Small intestine (tissue), 16 donors: ENCODE measurements at places on chromosomes 4 and X. TPM values are rescaled to one million over a fixed set of nuclear protein-coding genes. Genes with fewer than 3 reads are reported as not detected.

GRCh38 chr4:184357165-184357564, 117.2 kb downstream of the IRF2 start:
- DNase-seq = no peak
- H3K27me3 ChIP-seq = no peaks in the 10 kb centered on the region
- no peak overlapping the region for H3K27ac ChIP-seq
- no peaks in the 10 kb centered on the region for H3K36me3 ChIP-seq

- no peaks in the 10 kb centered on the region for H3K27me3 ChIP-seq
- DNase-seq = no peak
- H3K4me1 ChIP-seq = peaks cover 2% of the 10 kb centered on the region
- no peak overlapping the region for H3K27ac ChIP-seq
Measured at GRCh38 chr4:123361195-123361861, 35.3 kb upstream of the SPRY1 start.

DNA sequence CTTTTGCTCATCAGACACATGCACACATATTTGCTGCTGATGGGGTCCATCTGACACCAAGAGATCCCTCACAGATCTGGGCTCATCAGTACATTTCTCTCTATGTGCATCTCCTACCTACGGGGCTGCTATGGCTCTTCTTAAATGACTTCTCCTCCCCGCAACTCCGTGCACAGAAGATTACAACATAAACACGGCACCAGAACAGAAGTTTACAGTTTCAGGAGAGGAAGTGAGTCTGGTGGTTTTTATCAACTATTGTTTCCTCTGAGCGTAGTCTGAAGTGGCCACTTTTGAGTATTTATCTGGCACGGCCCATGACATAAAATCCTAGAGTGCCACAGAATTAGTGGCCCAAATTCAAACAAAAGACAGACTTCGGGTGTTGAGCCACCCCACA, 263.8 kb downstream of the PRDM5 start:
- H3K4me1 ChIP-seq = no peaks in the 10 kb centered on the region
- no peak overlapping the region for H3K27ac ChIP-seq
- no peaks in the 10 kb centered on the region for H3K27me3 ChIP-seq

- no peak overlapping the region for H3K4me3 ChIP-seq
- H3K4me1 ChIP-seq = no peaks in the 10 kb centered on the region
- H3K27ac ChIP-seq = no peak overlapping the region
- H3K27me3 ChIP-seq = no peaks in the 10 kb centered on the region
- H3K36me3 ChIP-seq = peaks cover 2% of the 10 kb centered on the region
Measured at GRCh38 chrX:41716222-41716621, 7.8 kb upstream of the GPR82 start.

- H3K4me1 ChIP-seq = no peaks in the 10 kb centered on the region
- H3K27me3 ChIP-seq = peaks cover 14% of the 10 kb centered on the region
- peak overlapping the region; percentile 28 for H3K27ac ChIP-seq
- no peak for DNase-seq
- H3K4me3 ChIP-seq = peak overlapping the region; percentile 72
Measured at GRCh38 chr4:61202638-61203435, 2.7 kb downstream of the ADGRL3 start.

DNA sequence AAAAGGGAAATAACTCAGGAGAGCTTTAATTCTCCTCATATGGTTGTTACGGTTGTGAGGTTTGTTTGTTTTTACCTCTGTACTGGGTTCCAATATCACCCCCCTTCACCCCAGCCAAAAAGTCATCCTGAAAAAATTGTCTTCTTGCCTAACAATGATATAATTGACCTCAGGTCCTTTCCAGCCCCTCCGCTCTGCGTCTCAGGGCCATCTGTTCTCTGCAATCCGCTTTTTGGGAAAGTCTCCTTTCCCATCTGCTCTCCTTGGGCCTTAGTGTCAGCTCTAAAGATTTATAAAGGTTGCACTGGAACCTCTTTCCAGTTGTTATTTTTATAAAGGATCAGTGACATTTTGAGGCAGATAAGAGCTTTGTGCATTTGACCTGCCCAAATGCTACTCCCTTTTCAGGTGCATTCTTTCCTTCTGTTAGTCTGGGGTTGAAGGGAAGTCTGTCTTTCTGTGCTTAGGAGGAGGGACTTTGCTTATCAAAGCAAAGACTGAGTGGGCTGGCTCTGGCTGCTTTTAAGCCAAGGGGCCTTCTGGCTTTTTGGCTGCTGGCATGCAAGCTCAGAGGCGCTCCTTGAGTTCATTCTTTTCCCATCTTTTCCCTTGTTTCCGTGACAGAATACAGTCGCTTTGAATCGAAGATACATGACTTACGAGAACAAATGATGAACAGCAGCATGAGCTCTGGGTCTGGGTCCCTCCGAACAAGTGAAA, 34.1 kb downstream of the DLG3 start:
- peak overlapping the region; percentile 93 for H3K27ac ChIP-seq
- H3K36me3 ChIP-seq = no peaks in the 10 kb centered on the region
- peaks cover 46% of the 10 kb centered on the region for H3K4me1 ChIP-seq
- no peak overlapping the region for H3K4me3 ChIP-seq
- DNase-seq = no peak

- no peaks in the 10 kb centered on the region for H3K36me3 ChIP-seq
- DNase-seq = no peak
- no peak overlapping the region for H3K4me3 ChIP-seq
- no peak overlapping the region for H3K27ac ChIP-seq
- no peaks in the 10 kb centered on the region for H3K4me1 ChIP-seq
Measured at GRCh38 chrX:38048886-38049285, 42.5 kb downstream of the SYTL5 start.

DNA sequence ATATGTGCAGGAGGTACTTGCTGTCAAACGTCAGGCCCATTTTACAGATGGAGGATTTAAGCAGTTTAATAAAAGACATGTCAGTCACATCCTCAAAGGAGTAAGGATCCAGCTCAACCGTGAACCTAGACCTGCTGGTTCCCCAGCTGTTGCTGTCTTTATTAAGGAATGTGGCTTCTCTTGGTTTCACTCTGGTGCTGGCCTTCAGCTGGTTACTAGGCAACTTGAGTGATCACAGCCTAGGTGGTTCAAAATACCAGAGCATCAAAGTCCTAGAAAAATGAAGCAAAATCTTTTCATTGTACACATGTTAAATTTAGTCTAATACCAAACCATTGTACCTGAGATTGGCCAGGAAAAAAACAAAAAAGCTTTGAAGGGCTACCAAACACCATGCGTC, 32.7 kb upstream of the GLRA2 start:
- no peaks in the 10 kb centered on the region for H3K36me3 ChIP-seq
- peak; percentile 6 for DNase-seq

STAP1 gene
- 0.56 TPM for polyA plus RNA-seq

SCRG1 gene
- not detected for polyA plus RNA-seq

RTL9 gene
- not detected for polyA plus RNA-seq
